Activated naive CD4-positive, alpha-beta T cell (primary cell): ENCODE measurements at places on chromosomes 3 and 15.

DNA sequence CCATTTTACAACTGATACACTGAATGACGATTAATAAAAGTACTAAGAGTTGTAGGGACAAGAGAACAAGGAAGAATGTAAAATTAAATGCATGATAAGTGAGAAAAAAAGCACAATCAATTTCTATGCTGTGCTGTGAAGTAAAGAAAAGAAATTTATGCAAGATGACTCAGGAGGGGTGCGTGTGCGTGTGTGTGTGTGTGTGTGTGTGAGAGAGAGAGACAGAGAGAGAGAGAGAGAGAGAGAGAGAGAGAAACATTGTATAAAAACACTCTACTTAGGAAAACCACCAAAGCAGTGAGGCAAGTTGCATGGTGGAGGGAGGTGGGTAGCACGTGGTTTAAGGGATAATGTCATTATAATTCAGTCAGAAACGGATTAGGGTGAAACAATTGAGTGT is 580.8 kb upstream of the ALCAM start:
- no peak for DNase-seq

DNA sequence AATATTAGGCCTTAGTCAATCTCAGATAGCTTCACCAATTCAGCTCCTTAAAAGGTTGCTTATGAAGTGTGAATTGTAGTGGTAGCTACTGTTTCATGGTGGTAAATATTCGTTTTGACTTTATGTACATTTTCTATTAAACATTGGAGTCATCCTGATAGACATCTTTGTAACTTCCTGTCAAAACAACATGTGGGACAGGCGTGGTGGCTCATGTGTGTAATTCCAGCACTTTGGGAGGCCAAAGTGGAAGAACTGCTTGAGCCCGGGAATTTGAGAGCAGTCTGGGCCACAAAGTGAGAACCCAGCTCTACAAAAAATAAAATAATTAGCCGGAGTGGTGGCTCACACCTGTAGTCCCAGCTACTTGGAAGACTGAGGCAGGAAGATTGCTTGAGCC is 2.0 kb upstream of the TRIM59 start:
- DNase-seq = no peak

DNA sequence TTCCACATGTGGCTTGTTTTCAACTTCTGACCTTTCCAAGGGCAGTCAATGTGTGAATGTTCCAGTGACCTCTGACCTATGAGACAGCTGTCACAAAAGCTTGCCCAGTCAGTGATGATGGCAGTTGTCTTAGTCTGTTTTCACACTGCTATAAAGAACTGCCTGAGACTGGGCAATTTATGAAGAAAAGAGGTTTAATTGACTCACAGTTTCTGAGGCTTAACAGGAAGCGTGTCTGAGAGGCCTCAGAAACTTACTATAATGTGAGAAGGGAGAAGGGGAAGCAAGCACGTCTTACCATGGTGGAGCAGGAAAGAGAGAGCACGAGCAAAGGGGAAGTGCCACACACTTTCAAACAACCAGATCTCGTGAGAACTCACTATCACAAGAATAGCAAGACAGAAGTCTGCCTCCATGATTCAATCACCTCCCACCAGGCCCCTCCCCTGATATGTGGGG is 95.6 kb downstream of the ECT2 start:
- no peak for DNase-seq

- no peak for DNase-seq
These were observed 87.2 kb upstream of the TBL1XR1 start for GRCh38 chr3:177284383-177284881.
